Urinary bladder (tissue), 4 donors: ENCODE measurements at places on chromosomes 3 and 15.

DNA sequence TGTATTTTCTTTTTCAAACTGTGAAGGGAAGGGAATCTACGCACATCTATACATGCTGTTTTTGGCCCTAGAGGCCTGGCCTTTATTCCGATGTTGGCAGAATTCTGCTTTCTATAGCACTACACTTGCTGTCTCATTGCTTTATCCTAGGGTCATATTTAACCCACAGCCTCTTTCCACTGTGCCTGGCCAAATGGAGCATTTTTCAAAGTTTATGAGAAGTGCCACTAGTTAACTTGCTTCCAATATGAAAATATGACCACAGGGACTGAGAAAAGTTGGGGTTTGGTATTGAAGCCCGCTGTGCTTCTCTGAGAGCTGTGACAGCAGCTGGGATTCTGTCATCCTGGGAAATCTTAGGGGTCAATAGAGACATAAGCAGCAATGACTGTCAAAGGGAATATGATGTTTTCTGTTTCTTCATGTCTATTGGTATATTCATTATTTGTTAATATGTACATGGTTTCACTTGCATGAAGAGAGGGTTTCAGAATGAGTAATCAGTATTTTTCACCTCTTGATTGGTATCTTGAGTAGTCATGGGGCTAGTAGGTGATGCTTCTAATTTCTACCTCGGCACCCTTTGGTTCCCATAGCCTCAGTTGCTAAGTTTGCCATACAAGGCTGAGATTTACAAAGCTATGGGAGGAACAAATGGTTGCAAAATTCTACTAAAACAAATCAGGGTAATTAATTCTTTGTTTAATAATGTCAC is 275.8 kb upstream of the RBMS3 start:
- no peak for DNase-seq

GRCh38 chr15:27805261-27806220 is 293.6 kb downstream of the OCA2 start:
- no peak for DNase-seq

GRCh38 chr15:75309711-75310110 is 26.2 kb upstream of the COMMD4 start:
- DNase-seq = no peak

GRCh38 chr15:55873024-55873720 is 120.2 kb downstream of the NEDD4 start:
- DNase-seq = no peak

- DNase-seq = no peak
These were observed 259.6 kb upstream of the ZNF717 start for GRCh38 chr3:76044601-76045600.

DNA sequence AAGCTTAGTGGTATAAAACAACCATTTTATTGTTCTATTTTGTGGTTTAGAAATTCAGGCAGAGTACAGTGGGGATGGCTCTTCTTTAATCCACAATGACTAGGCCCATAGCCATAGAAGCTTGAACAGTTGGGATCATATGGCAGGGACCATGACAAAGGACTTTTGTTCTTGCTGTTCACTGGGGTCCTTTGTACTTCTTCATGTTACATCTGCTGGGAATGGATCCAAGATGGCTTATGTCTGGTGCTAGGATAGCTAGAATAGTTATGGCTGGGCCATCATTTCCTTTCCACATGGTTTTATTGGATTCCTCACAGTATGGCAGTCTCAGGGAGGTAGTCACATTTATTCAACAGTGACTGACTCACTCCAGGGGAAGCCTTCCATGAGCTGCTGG is 427.9 kb upstream of the AGTR1 start:
- DNase-seq = no peak

GRCh38 chr15:62165104-62165792 is at the start of gene C2CD4B:
TSS of gene C2CD4B (minus strand) at chr15:62165285. CDS start at chr15:62164984, 301 bp downstream.
- DNase-seq = no peak

GRCh38 chr3:52925405-52926313 is 28.3 kb upstream of the STIMATE start:
- DNase-seq = no peak

DNA sequence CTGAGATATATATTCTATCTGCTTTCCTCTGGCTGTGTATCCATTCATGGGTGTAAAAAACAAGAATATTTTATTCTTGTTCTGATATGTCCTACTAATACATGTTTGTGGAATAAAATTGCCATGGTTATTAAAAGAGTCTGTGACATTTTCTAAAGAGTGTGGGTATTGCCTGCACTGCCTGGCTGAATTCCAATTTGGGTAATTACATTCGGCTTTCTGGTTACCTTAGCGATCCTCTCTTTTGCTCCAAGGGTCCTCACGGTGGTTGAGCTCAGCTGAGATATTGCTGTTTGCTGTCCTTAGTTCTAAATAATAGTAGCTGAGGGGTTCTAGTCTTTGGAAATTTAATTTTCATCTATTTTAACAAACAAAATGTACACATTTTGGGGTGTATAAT is 301.4 kb upstream of the DNAJC19 start:
- no peak for DNase-seq

GRCh38 chr15:62874959-62875625 is 167.5 kb upstream of the TPM1 start:
- DNase-seq = no peak

GRCh38 chr3:43755516-43756200 is 64.9 kb downstream of the ABHD5 start:
- no peak for DNase-seq

DNA sequence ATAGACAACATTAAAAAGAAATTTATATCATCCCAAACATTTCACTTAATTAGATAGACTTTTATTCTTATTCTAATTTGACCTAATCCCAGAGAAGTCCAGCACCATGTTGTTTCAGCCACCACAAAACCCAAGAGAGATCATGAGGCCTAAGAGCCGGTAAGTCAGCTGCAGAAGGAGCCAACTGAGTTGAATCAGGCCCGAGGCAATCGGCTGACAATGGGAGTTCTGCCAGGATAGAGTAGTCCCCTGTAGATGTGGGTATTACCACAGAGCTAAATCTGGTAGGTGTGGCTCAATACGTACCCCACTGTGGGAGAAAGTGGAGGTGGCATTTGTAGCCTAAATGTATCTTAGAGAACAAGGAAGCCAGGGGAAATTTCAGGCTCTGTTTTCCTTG is 49.7 kb upstream of the UMPS start:
- DNase-seq = no peak

- no peak for DNase-seq
These were observed 29.3 kb downstream of the GRAMD2A start for GRCh38 chr15:72168131-72168807.

DNA sequence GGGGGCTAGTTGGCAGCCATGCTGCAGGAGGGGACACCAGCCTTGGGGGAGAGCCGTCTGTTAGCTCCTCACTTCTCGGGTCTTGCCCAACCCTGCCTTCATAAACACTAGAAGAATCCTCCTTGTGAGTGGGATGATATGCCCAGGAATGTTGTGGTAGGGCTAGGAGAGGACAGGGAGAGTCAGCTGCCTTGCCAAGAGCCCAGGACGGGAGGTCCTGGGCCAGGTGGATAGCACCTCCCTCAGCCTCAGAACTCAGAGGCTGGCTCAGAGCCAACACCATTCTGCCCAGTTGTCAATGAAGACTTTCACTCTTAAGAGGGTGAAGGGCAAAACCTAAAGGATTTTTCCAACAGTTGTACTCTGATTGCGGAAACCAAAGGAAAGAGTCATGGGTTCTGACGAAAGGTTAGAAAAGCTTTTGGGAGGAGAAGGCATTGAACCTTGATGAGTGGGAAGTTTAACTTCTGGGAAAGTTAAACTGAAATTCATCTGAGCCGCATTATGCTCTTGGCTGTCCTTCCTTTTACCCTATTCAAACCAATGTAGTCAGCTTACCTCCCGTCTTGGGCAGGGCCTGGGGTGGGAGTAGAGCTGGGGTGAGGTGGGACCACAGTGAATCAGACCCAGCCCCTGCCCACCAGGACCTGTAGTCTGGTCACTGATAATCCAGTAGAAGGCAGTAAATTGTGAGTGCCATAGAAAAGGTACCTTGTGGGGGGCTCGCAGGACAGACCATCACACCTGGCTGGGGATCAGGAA is 81.9 kb downstream of the FAM43A start:
- DNase-seq = no peak

GRCh38 chr3:113058188-113058587 is 67.4 kb downstream of the GTPBP8 start:
- no peak for DNase-seq

DNA sequence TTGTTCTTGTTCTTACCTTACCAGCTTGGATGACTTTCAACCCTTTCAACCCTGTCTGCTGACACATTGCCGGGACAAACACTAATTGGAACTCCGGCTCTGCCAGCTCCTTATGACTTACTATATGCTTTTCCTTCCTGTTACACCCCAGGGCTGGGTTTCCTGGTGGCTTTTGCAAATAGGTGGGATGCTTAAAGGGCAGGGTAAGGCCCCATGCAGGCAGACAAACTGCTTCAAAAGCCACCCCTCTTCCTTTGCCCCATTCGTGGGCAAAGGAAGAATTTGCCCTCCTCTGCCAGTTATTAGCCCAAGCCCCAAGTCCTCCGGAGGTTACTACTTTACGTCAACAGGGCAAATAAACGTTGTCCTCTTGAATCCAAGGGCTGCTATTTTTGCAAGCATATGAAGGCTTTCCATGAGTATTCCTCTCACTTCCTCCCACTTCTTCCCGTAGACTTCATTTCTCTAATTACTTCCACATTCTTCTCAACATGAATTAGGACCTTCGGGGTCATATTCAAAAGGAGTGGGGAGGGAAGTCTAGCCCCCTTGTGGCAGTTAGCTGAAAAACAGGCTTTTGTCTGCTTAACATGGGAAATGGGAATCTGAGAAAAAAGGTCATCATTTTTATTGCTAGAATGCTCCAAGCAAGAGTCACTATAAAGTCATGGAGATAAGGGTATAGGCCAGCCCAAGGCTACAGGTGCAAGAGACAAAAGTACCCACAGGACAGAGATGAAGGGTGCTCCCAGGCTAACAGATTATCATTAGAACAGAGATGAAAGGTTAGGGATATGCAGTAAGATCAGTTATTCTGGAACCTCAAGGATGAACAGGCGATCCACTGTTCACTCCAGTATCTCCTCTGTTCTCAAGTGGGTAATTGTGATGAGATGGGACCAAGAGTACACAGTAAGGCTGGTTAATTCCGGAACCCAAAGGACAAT is 56.3 kb upstream of the FSTL1 start:
- no peak for DNase-seq

GRCh38 chr15:49315391-49315823 is 107.6 kb upstream of the FGF7 start:
- DNase-seq = no peak

DNA sequence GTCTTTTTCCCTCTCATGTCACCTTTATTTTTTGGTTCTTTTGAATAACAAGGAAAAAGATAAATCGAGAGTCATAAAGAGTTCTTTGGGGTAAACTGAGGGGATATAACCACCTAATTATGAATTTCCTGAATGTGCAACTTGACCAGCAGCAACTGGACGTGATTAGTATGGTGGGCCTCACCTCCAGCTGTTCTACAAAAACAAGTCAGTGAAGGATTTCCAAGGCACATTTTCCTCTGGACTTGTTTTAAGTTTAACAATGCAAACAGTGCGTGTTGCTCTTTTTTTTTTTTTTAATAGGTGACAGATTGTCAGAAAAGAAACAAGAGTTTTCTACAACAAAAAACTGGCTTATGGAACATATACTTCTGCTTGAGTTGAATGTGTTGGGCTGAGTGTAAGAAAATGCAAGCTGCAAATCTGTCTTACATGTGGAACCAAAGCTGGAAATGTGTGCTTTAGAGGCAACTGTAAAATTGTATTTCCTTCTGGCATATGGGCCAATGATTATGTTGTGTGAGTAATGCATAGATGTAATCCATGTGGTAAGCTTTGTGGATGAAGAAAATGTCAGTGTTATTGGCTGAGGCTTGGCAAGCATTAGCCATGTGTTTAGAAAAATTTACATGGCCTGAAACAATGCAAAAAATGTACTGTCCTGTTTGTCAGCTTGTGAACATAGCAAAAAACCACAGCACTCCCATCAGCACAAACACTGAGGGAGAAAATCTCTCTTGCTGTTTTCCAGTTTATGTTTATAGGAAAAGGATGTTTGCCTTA is 44.5 kb upstream of the FNDC3B start:
- DNase-seq = no peak

DNA sequence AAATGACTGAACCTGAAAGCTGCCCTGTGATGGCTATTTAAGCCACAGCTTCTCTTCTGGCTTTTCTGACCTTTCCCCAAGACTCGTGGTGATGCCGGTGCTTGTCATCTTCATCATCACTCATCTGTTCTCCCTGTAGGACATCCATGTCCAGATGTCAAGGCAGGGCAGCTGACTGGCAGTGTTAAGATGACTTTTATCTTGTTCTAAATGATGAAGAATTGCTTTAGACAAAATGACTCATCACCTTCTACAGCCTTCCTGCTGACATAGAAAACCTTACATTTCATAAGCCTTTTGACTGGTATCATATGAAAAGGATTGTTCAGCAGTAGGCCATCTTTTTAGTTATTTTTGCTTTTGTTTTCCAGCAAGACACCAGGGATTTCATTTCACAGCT is 67.0 kb upstream of the GPR149 start:
- no peak for DNase-seq

GRCh38 chr3:127000119-127000518 is 17.2 kb downstream of the PLXNA1 start:
- DNase-seq = no peak

- DNase-seq = no peak
These were observed 47.1 kb downstream of the GOLIM4 start for GRCh38 chr3:168048414-168049330.

DNA sequence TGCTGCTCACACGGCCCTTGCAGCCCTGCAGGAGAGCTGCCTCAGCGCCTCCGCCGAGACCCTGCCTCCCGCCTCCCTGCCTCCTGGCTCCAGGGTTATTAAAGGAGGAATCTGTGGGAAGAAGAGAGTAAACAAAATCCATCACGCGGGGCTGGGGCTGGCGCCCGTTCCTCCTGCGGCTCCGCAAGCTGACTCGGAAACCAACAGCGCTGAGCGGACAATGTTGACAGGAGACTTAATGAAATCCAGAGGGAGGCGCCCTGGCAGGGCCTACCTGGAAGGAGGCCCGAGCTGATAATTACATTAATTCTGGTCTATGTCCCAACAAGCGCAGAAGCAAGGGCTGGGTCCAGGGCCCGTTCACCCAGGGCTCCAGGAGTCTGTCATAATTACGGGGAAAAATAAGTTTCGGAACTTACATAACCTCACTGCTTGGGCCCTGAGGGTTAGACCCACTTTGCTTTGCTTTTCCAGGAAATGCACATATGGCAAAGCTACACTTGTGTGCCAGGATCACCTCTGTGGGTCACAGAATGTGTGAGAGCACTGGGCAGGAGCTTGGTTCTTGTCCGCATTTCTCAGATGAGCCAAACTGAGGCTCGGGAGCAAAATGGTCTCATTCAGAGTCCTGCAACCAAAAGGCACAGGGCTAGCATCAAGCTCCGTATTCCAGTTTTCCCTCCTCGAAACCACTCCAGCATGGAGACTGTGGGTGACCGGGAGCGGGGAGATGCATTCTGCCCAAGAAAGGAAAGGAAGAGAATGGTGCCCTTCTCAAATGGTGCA is 43.8 kb upstream of the SLC6A6 start:
- DNase-seq = no peak
